ENCODE measurements at places on chromosomes 2 and 18.
A peak's percentile ranks its signal among the peaks of the same experiment; 100 is the strongest.

- DNase-seq, result no peak
Observed at GRCh38 chr2:70121627-70122372, 34.5 kb downstream of the PCBP1 start.

GRCh38 chr2:159186462-159186861 lies 100.0 kb downstream of the WDSUB1 start:
- DNase-seq, result no peak

GRCh38 chr18:48359626-48360025 lies 49.6 kb downstream of the ZBTB7C start:
- no peak for DNase-seq

GRCh38 chr2:152320814-152321213 lies 14.2 kb upstream of the FMNL2 start:
- DNase-seq, result no peak

- peak; percentile 64 for DNase-seq
Observed at GRCh38 chr2:129813404-129813803, 166.1 kb upstream of the RAB6C start.

DNA sequence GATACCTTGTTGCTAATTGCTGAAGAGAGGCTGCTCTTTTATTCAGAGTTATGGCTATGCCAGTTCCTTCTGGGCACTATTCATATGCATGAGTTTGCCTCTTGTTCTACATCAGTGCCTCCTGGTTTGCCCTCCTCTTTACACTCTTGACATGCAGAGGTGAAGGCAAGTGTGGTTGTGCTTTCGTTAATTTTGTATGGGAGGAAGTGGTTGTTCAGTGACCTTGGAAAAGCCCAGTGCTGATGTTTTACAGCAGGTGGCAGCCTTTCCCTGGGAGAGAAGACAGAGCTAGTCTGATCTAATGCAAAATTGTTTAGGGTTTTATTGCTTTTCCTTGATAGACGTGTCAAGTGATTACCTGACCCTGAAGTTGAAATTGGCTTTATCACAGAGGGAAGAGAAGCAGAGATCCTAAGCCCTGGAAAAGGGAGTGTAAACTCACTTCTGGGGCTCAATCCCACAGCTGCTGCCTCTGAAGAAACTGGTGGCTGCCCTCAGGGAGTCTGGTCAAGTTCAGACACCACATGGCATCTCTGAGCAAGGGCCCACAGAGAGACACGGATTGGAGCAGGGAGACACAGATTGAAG lies 30.5 kb upstream of the VPS54 start:
- peak; percentile 57 for DNase-seq

- no peak for DNase-seq
Observed at GRCh38 chr2:196041786-196042185, 26.9 kb downstream of the DNAH7 start.

- DNase-seq, result no peak
Observed at GRCh38 chr18:6435731-6436130, 21.0 kb upstream of the L3MBTL4 start.

- no peak for DNase-seq
Observed at GRCh38 chr18:74635224-74635975, 37.7 kb downstream of the ZNF407 start.

- DNase-seq, result no peak
Observed at GRCh38 chr2:196278491-196278911, 107.1 kb upstream of the STK17B start.

GRCh38 chr2:72414137-72414760 lies 266.6 kb upstream of the CYP26B1 start:
- no peak for DNase-seq

GRCh38 chr2:239025096-239025801 lies 177.4 kb downstream of the TWIST2 start:
- DNase-seq, result no peak

GRCh38 chr18:79829136-79829854 lies 31.6 kb downstream of the KCNG2 start:
- no peak for DNase-seq

GRCh38 chr2:12733846-12734245 lies 17.1 kb downstream of the TRIB2 start:
- DNase-seq, result no peak

GRCh38 chr18:11800566-11801334 lies 50.5 kb upstream of the CHMP1B start:
- no peak for DNase-seq

- DNase-seq, result no peak
Observed at GRCh38 chr2:9200633-9201015, 6.0 kb upstream of the ASAP2 start.

GRCh38 chr2:211159972-211160371 lies 603.6 kb downstream of the CPS1 start:
- DNase-seq, result no peak

DNA sequence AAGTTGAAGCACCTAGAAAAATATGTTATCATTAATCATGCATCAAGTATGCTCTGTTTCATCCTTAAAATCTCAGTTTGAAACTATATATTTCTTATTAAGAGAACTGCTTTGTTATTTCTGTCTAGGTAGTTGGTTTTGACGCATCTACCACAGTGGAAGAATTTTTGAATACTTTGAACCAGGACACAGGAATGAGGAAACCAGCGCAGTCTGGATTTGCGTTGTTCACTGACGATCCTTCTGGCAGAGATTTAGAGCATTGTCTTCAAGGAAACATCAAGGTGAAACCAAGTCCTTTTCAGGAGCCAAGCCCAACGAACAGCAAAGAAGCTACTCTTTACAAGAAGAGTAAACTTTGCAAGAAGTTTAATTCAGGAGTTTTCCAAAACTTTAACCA lies 30.1 kb upstream of the DYNC2LI1 start:
- DNase-seq, result no peak

DNA sequence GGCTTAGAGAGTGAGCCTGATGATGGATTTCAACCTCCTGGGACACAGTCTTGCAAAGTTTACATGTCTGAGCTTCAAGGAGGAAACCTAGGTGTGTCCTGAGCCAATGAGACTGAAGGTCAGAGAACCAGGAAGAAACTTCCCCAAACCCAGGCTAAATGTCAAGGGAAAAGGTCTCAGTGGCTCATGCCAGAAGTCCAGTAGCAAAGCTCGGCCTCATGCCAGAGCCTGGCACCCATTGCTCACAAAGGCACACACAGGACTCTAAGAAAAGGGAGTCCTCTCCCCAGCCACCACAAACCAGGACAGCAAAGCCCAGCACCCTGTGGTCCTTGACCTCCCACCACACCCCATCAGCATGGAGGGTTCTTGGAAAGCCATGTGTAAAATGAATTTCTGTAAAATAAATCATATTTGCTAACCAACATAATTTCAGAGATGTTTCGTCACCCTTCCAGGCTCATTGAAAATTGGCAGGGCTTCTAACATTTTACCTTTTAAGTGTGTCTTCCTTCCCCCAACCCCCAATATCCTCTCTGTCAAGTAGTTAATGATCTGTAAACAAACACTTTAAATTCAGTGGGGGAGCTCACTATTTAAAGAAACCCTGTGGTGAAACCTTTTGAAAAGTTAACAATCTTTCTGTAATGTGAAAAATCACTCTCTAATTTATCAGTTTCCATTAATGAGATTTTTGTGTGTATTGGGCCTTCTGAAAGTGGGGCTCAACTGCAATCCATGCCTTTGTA lies 77.1 kb downstream of the BCL11A start:
- DNase-seq, result no peak

GRCh38 chr2:239260546-239261327 lies 140.1 kb downstream of the HDAC4 start:
- no peak for DNase-seq

Measured in H7 (cell line).